ACHN (cell line): ENCODE measurements at places on chromosomes 6 and 20.

DNA sequence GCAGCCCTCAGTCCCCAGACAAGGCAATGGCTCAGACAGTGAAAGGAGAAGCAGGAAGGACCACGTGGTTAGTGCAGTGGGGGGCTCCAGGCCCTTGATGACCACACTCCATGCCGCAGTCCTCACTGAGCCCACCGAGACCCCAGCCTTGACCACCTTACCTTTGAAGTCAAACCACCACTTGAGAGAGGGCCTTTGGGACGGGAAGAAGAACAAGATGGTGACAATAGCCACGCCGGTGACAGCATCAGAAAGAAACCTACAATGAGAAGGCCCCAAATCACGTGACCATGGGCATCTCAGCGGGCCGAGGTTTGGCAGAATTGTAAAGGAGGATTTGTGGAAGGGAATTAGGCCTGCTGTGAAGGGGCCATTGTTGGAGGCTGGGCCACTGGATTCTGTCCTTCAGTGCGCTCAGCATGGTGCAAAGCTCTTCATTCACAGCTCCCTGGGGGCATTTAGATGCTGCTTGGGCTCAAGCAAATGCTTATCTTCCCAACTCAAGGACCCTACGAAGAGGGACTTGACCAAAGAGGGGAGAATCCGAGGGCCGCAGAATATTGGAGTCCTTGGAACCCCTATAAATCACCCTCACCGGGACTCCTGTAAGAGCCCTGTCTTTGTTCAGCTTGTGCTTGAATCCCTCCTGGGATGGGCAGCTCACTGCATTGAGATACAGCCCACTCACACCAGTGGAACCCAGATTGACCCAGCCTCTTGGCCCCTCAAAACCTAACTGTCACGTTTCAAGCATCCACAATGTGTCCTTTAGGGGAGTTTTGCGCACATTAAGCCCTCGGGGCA lies 33.2 kb upstream of the OCSTAMP start:
- no peak for DNase-seq

- DNase-seq: no peak
Observed at GRCh38 chr6:123804014-123804786, 535 bp downstream of the NKAIN2 start.

GRCh38 chr20:10478205-10478604 lies 43.1 kb downstream of the SLX4IP start:
- DNase-seq: no peak

- no peak for DNase-seq
Observed at GRCh38 chr6:113057567-113058053, 710.5 kb downstream of the RFPL4B start.

DNA sequence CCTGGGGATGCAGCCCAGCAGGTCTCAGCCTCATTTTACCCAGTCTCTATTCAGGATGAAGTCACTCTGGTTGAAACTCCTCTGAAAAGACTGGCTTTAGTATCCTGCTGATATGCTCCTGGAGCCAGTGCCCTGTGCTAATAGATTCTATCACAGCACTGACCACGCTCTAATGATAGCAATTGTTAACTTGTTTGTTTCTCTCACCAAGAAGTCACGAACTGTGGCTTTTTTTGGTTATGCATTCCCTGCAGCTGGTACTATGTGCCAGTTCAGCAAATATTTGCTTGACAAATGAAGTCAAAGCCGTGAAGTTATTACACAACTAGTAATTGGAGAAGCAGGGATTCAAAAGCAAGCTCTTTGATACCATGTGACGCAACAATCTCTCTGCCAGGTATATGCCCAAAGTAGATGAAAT lies 754.6 kb downstream of the KIF16B start:
- no peak for DNase-seq

- DNase-seq: no peak
Observed at GRCh38 chr20:59752704-59753460, 148.5 kb downstream of the PHACTR3 start.

- no peak for DNase-seq
Observed at GRCh38 chr20:25685276-25686080, 11.2 kb downstream of the ZNF337 start.

DNA sequence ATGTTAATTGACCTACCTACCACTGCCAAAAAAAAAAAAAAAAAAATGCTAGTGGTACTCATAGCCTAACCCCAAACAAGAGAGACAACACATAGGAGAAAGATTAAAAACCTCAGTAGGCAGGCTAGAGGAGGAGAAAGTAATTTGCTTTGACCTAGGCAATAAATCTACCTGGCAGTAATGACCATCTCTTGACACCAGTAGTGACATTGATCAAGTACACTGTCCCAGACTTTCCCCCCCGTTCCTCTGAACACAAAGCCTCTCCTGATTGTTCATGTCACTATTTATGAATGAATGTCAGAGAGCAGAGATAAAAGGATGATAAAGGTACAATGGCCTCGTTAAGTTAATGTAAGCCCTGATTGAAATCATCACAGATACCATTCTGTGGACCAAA lies 746.8 kb downstream of the CBLN4 start:
- DNase-seq: no peak

DNA sequence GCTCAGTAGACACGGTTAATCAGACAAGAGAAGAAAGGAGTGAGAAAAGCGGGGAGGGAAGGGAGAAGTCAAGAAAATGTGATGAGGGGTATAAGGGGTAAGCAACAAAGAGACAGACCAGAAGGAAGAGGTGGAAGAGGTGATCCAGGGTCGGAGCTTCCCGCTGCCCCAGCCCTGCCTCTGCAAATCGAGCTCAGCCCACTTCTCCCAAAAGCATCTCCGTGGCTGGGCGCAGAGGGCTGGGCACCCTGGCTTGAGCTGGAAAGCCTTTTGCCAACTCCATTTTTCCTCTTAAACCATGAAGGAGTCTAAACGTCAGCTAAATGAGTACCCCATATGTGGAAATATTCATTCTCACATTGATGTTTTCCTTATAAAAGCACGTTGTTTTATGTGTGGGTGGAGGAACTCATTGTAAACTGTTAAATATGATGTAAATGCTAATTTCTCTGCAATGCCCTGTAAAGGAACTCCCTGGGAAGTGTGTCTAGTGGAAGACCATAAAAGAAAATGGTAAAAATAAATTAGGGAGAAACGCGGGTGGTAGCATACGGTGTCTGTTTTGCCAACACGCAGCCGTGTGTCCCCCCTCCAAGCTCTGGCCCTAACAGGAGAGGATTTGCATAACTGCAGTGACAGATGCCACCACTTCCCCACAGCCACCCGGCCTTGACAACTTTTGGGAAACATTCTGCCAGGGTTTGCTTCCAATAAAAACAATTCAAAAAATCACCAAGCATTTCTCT lies 55.2 kb upstream of the MAFB start:
- no peak for DNase-seq

- DNase-seq: no peak
Observed at GRCh38 chr20:50193836-50194421, 3.3 kb downstream of the CEBPB start.

- DNase-seq: no peak
Observed at GRCh38 chr20:25587536-25587935, 2.2 kb upstream of the NINL start.

GRCh38 chr20:22583773-22584521 lies 425 bp downstream of the FOXA2 start:
- DNase-seq: peak; percentile 39

- DNase-seq: peak; percentile 78
Observed at GRCh38 chr6:147201885-147202515, 2.2 kb upstream of the STXBP5 start.

DNA sequence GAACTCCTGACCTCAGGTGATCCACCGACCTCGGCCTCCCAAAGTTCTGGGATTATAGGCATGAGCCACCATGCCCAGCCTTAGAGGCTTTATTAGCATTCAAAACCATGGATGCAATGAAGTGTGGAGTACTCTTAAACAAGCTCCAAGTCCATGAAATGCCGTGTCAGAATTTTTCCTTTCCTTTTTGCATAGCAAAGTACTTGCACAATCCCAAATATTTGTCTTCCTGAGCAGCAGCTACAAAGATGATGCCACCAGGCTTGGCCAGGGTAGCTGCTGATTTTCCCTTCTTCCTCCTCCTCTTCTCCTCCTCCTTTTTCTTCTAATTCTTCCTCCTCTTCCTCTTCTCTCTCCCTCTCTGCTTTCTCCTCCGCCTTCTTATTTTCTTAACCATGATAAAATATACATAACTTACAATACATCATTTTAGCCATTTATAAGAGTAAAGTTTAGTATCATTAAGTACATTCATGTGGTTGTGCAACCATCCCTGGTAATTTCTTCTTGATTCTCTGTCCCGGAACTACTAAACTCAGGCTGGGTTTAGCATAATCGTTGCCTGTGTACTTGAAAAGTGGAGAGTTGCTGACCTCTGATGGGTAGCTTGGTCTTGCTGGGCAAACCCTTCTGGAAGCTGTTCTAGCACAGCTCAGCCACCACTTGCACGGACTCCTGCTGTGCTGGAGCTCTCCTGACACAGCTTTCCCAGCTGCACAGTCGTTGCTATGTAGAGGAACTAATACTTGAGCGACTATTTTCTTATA lies 20.3 kb downstream of the MUCL3 start:
- no peak for DNase-seq

GRCh38 chr6:63814459-63814858 lies 178.9 kb downstream of the PHF3 start:
- no peak for DNase-seq

DNA sequence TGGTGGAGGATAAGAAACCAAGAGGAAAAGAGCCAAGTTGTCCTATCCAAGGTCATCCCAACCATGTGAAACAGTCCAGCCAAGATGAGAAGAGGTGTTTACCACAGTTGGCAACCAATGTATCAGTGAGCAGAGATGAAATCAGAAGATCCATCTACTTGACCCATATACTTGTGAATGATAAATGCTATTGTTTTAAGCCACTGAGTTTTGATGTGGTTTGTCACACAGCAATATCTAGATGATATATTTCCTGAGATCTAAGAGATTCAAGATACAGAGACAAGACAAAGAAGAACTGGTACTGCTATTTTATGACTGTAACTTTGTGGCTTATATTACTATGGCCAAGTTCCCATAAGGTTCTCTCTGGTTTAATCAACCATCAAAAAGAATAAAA lies 721.2 kb downstream of the MAFB start:
- no peak for DNase-seq

DNA sequence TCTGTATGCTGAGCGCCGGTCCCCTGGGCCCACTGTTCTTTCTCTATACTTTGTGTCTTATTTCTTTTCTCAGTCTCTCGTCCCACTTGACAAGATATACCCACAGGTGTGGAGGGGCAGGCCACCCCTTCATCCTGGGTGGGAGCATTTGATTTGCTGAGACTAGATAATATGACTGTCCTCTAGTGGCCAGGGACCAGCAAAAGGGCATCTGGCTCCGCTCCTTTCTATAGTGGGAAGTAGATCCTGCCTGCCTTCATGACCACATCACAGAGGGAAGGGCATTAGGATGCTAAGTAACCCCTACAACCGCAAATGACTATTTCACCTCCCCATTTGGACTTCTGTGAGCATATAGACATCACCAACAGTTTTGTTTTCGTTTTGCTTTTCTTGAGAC lies 64.5 kb downstream of the TRMT6 start:
- no peak for DNase-seq

DNA sequence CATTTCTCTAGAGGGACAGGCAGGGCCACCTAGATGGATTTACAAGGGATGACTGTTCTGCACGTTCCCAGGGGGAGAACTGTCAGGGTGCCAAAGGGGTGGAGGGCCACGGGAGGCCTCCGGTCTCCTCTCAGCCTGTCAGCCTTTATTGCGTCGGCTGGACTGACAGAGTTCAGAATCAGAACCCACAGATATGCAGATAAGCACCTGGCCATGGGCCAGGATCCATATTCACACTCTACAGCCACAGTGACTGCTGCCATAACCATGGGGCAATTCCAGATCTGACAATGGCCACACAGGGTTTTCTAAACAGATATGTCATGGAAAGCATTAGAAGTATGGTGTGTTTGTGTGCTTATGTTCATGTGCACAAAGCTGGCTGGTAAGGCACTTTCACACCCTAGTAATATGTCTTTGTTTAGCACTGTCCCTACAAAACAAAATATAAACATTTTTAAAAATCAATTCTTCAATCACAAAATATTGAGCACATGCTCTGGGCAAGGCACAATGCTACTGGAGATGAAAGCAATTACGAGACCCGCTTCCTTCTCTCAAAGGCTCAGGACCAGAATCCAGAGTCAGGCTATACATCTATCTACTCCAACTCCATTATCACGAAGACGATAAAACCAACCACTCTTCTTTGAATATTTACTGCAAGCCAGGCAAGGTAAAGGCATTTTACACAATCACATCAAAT lies 29.1 kb downstream of the TRAM2 start:
- DNase-seq: no peak

DNA sequence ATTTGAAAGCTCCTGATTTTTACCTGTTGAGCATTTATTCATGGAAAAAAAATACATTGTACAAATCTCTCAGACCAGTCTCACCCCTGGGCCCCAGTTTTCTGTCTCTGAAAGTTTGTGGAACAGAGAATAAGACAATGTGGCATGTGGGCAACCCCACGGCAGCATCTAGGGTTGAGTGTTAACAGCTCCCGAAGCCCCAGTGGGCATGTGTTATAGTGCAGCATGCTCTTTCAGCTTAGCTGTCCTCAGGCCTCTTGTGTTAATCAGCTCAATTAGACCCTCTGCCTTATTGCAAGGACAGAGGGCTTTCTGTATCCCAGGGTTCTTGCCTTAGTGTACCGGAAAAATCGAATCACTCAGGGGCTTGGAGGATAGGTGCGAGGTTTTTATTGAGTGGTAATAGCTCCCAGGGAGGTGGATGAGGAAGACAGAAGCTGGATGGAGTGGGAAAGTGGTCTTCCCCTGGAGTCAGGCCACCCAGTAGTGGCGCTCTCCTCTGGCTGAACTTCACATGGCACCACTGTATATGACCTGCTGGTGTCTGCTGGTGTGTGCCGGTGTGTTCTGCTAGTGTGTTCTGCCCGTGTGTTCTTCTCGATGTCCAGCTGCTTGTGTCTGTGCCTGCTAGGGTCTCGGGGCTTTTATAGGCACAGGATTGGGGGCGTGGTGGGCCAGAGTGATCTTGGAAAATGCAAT lies 382.8 kb downstream of the EPM2A start:
- DNase-seq: no peak

DNA sequence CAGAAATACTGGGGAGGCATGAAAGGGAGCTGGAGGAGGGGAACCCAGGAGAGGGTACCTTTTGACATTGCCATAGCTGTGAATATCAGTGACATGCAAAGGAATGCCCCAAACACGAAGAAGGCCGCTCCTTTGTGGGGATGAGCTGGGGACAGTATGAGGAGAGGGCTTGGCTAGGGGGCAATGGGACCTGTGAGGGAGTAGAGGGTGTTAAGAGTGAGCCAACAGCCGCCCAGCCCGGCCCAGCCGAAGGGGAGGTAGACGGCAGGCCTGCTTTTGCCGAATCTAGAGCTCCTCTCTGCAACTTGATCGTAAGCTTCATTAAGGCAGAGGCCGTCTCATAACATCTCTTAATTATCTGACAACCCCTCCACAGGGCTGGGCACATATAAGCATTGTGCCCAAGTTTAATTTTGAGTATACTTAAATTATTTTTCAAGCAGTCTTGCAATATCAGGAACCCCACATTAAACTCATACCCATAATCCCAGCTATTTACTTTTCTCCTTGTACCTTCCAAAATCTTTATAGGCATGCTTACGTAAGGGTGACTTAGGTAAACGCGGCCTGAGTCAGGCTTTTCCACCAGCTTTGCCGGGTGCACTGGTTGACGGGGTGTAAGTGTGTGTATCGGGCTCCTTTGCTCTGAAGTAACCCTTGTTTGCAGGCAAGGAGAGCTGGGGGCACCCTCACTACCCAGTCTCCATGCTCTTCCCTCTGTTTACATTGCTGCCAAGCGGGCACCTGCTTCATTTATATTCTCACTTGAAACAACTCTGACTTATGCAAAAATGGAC lies 24.9 kb upstream of the VEGFA start:
- no peak for DNase-seq

- DNase-seq: no peak
Observed at GRCh38 chr20:56572172-56572571, 39.1 kb downstream of the FAM209B start.
